Activated CD8-positive, alpha-beta memory T cell treated with anti-CD3 and anti-CD28 coated beads for 1 hour (primary cell): ENCODE measurements at places on chromosomes 11 and 22.

DNA sequence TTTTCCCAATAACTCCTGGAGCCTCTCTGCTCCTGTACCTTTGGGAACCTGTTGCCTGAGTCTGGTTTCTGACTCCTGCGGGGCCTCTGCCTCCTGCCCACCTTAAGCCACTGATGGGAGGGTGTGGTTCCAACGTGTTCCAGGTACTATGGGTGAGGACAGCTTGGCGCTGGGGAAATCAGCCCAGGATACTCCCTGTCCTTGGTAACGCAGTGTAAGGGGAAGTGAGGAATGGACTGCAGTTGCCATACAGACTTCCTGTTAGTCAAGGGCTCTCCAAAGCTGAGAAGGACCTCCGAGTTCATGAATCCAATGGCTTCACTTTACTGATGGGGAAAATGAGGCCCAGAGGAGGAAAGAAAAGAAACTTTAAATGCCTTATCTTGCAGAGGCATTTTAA is 1.2 kb upstream of the MARK2 start:
- DNase-seq: no peak

DNA sequence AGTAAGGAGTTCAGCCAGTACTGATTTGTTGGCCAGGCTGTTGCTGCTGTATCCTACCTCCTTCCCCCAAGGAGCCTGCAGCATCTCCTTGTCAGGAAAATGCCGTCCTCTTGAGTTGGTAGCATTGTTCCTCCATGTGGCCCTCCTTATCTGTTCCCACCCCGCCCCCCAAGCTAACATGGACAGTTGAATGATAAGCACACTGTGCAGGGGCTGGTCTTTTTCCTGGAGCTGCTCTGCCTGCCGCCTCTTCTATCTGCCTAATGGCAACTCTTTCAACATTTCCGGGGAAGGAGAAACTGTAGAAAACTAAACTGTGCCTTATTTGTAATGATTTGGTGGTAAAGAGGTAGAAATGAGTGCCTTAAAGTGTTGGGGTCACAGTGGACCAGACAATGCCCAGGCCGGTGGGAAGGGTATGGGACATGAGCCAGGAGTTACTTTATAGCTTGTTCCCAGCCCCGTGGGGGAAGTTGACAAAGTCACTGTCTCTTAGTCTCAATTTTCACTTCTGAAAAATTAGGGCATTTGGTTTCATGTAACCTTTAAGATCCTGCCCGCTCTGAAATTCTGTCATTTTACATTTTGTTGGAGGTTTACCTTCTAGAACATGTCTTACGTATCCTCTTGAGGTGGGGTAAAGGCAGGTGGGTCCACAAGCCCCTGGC is 4.5 kb downstream of the FAM118A start:
- no peak for DNase-seq

DNA sequence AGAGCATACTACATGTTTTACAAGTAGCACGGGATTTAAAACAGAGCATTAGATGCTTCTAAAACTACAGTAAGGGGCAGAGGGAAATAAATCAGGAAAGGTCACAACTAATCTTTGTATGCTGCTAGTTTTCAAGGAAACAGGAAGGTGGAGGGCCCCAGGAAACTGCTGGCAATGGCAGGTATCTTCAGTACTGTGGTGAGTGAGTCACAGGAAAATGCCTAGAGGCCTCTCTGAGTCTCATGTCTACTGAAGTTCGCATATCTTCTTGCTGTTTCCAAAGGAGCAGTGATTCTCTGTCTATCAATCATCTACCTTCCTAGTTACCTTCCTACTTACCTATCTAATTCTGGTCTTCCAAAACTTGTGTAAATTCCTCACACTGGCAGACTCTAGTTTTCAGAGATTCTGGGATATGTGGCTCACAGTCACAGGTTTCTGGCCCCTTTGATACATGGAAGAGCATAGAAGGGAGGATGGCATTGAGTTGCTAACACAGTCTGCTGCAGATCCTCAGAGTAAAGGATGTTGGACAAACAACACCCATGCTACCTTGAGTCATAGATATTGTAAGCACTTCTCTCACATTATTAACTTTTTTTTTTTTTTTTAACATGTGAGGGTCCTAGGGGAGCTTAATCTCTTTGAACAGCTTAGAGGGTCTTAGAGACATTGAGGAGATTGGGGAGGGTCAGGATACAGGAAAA is 58.8 kb upstream of the SYN3 start:
- no peak for DNase-seq

GRCh38 chr11:69362315-69362714 is 68.4 kb downstream of the MYEOV start:
- DNase-seq: no peak

DNA sequence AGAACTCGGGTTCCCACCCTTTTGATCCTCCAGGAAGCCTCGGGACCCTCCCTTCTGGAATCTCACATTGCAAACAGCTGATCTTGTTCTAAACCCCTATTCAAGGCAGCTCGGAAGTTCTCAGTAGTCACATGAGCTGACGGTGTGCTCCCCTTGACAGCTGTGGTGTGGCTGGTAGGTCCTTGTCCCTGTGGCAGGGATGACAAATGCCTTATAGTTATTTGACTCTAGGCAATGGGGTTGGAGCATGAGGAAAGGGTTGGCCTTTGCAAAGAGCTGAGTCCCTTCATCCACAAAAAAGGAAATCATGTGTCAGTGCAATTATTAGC is 23.6 kb downstream of the EIF4G2 start:
- no peak for DNase-seq

DNA sequence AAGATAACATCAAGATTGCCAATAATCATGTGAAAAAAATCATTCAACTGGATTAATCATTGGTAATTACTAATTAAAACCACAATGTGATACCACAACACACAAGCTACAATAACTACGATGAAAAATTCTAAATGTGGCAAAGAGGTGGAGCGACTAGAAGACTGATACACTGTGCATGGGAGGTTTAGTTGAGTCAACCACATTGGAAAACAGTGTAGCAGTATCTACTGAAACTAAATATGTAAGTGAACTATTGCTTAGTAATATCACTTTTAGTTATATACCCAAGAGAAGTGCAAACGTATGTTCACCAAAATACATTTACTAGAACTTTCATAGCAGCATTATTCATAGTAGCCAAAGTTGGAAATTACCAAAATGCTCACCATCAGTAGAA is 359.9 kb downstream of the ETS1 start:
- DNase-seq: no peak

GRCh38 chr11:132062031-132062430 is 691.6 kb downstream of the NTM start:
- DNase-seq: no peak
